ENCODE measurements at places on chromosomes 2 and 18.

DNA sequence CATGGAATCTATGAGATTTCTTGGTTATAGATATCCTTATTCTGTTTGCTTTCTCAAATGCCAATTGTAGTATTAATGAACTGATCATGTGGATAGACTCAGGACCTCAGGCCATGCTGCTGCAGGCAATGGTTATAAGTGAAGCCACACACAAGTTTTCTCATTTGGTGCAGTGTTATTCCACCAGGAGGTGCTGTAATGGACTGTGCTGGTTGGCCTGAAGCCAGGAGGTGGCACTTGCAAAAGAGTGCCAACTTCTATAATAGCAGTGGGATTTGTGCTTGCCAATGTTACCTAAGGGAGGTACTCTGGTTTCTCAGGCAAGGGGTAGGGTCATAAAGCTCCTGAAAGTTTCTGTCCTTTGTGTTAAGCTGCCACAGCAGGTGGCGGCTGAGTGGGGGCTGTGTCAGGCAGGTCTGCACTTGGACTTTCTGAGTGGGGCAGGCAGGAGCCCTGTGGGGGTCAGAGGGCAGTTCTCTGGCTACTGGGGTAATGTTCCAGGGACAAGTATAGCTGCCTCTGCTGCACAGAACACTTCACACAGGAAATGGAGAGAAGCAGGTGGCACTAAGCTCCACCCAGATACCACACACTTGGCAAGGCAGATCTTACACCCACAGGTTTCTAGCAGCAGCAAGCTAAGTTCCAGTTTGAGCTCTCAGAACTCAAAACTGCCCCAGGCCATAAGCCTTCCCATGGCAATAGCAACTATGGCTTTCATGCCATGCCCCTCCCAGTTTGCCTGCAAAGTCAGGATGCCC lies 352.6 kb upstream of the CWC22 start:
- DNase-seq = no peak

DNA sequence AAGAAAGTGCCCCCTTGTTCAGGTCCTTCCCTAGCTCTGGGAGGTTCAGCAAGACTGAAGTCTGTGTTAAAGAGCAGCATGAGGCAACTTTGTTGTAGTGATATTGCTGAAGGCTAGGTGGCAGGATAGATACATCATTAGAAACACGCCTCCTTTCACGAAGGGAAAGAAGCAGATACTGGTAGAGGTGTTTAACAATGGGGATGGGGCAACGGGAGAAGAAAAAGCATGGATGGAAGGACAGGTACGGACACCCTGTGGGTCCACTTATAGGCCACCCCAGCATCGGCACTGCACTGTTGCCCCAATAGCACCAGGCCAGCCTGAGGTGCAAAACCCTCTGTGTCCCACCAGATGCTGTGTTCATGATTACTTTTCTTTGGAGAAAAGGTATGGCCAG lies 3.5 kb upstream of the IGFBP5 start:
- peak; percentile 67 for DNase-seq

- no peak for DNase-seq
Measured at GRCh38 chr18:22846088-22846683, 86.9 kb upstream of the RBBP8 start.

- no peak for DNase-seq
Measured at GRCh38 chr18:49546278-49546677, 15.6 kb upstream of the LIPG start.

DNA sequence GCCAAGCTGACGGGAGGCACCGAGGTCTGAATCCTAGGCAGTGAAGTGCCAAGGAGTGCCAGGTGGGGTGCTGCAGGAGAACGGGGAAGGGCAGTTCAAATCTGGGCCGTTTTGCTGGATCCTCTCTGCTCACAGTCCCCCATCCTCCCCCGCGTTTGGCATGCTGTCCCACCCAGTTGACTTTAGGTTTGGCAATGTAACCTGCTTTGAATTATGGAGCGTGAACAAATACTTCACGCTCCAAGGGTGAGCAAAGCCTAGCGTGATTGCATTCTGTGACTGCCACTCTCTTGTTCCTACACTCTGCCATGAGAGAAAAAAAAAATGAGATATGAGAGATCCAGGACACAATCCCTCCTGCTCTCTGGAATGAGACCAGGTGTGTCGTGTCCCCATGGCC lies 381.9 kb downstream of the ZNF516 start:
- DNase-seq = no peak

DNA sequence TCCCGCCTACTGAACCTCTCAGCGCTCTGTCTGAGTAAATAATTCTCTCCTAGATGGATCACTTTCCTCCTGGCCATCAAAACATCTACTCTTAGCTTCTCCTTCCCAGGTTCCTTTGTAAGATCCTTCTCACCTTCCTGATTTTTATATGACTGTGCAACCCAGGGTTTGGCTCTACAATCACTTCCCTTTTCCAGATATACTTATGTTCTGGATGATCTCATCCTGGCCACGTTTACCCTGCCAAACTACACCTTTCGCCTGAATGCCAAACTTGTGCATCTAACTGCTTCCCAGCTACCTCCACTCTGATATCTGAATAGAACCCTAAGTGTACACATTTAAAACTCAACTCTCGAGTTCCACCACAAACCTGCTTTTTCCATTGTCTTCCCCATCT lies 290.5 kb upstream of the REV1 start:
- no peak for DNase-seq

- no peak for DNase-seq
Measured at GRCh38 chr2:156517419-156517818, 81.2 kb downstream of the GPD2 start.

GRCh38 chr18:3514312-3515216 lies 64.6 kb downstream of the TGIF1 start:
- no peak for DNase-seq

DNA sequence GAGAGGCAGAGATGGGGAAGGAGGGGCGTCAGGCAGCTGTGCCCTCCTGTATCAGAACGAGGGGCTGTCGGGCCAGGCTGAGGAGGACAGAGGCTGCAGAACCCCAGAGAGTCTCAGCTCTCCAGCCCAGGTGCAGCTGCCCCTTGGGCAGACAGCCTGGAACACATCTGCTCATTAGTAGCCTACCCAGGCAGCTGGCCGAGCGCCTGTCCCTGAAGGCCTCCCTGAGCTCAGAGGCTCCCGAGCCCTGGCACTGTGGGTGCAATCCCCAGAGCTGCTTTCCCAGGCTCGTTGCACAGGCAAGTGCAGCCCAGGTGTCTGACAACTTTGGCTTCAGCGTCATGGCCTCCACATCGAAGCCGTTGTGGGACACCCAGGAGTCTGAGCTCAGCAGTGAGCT lies 13.1 kb upstream of the TMEM185B start:
- no peak for DNase-seq

DNA sequence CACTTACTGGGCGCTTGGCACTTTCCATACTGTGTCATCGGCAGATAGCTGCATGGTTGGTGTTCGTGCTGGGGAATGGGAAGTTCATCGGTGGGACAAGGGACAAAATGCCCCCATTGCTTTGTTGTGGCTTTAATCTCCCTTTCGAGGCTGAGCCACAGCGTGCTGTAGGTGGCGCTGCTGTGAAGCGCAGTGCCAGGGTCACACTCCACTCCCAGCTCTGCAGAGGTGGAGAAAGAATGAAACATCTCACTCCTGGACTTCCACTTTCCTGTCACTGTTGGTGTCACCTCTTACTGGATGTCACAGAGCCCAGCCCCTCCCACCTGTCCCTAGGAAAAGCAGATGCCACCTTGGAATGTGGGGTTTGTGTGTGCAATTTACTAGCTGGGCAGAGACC lies 8.7 kb downstream of the TYMS start:
- DNase-seq = no peak

- DNase-seq = no peak
Measured at GRCh38 chr2:138503087-138503442, 1.5 kb downstream of the SPOPL start.

DNA sequence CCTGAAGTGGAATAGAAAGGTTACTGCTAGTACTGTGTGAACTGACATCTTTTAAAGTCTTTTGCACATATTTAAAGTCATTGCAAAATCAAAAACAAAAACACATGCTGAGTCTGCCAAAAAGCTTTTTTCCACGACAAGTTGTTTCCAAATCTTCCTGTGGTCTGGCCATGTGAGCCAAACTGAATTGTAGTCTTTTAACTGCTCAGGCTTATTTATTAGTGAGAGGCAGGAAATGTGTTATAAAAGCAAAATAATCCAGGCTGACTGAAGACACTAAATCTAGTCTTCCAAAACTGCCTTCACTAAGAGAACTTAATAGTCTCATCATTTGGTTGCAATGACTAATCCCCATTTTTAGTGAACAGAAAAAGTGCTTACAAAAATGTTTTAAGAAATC lies 2.3 kb downstream of the KRCC1 start:
- DNase-seq = no peak

DNA sequence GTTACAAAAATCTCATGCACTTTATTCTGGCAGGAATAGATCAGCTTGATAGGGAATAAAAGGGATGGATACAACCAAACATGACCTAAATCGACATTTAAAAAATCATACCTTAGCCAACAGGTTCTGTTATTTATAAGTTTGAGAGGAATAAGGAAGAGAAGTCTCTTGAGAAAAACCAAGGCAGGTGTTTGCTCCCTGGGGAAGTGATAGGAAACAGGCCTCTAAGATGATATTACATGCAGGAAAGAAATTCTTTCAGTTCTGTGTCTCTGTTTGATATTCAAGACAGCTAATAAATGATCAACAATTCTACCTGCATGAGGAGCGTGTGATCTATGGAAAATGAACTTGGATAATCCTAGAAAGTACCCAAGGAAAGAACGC lies 184.8 kb upstream of the ZEB2 start:
- DNase-seq = no peak

DNA sequence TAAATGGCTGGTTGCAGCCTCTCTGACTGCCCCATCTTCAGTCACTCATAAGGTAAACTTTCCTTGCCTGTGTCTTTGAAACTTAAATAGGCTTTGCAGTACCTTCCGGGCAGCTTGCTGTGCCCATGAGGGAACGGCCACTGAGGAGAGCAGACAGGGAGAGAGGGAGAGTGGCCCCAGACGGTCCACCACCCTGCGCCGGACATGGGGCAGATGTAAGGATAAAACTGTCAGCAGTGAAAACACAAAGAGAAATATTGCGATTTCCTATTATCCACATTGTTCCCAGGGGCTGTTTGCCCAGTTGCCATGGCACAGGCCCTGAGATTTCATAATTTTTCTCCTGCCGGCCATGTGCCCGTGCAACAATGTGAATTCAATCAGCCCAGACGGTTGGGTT lies 265.9 kb upstream of the SALL3 start:
- no peak for DNase-seq

DNA sequence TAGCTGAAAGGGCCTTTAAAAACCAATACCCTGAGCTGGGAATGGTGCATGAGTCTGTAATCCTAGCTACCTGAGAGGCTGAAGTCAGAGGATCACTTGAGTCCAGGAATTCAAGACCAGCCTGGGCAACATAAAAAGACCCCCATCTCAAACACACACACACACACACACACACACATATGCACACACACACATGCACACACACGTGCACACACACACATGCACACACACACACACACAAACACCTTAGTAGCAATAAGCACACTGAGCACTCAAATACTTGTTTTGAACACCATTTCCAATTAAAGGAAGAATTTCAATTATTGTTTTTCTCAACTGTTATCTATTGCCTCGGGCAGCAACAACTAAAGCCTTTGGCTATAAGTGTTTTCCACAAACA lies 25.6 kb upstream of the UBE2F start:
- DNase-seq = no peak

GRCh38 chr2:8329660-8330622 lies 351.9 kb upstream of the ID2 start:
- no peak for DNase-seq

GRCh38 chr2:150705357-150705756 lies 217.9 kb upstream of the RND3 start:
- DNase-seq = no peak

- no peak for DNase-seq
Measured at GRCh38 chr2:5528706-5529105, 163.5 kb upstream of the SOX11 start.

Measured in urothelium cell line (cell line).